Bronchial epithelial cell (primary cell): ENCODE measurements at places on chromosomes 5 and 9.

DNA sequence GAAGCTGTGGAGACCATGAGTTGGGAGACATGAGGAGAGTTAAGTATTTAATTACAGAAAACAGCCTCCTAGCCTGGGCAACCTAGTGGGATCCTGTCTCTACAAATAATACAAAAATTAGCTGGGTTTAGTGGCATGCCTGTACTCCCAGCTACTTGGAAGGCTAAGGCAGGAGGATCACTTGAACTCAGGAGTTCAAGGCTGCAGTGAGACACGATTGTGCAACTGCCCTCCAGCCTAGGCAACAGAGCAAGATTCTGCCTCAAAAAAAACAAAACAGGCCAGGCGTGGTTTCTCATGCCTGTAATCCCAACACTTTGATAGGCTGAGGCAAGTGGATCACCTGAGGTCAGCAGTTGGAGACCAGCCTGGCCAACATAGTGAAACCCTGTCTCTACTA lies 52.6 kb downstream of the AQP7 start:
- DNase-seq: peak; percentile 5

GRCh38 chr9:127550751-127551150 lies 61.3 kb upstream of the STXBP1 start:
- DNase-seq: no peak

DNA sequence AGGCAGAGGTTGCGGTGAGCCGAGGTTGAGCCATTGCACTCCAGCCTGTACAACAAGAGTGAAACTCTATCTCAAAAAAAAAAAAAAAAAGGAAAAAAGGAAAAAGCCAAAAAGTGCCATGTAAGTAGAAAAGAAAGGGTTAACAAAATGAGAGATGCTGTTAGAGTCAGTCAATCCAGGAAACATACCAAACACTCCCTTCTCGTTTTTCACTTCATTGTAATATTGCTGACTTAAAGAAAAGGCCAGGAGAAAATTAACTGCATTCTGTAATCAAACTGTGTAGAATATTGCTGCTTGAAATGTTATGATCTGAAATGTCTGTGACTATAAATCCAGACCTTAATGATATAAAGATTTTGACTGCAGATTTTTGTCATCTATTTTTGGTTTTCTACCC lies 379.1 kb downstream of the ENC1 start:
- no peak for DNase-seq

GRCh38 chr5:163079618-163080017 lies 357.8 kb upstream of the CCNG1 start:
- no peak for DNase-seq

- no peak for DNase-seq
These were observed 2.0 kb downstream of the EIF4EBP3 start for GRCh38 chr5:140549237-140550144.

DNA sequence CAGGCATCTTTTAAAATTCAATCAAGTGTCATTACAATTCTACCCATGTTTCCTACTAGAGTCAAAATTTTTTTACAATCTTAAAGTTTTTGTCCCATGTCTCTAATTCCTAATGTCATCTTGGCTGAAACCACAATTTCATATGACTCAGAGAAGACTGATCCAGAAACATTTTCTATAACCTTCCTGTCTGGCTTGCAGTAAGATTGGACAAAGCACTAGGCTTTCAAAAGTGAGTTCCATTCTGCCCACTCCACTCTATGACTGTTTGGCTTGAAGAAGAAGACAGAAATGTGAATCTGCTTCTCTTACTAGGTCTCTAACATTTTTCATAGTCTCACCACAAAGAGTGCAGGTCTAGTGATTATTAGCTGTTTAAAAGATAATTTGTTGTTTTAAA lies 88.8 kb downstream of the NR3C1 start:
- DNase-seq: peak; percentile 81

- no peak for DNase-seq
These were observed 56.1 kb downstream of the MED10 start for GRCh38 chr5:6322163-6322713.

DNA sequence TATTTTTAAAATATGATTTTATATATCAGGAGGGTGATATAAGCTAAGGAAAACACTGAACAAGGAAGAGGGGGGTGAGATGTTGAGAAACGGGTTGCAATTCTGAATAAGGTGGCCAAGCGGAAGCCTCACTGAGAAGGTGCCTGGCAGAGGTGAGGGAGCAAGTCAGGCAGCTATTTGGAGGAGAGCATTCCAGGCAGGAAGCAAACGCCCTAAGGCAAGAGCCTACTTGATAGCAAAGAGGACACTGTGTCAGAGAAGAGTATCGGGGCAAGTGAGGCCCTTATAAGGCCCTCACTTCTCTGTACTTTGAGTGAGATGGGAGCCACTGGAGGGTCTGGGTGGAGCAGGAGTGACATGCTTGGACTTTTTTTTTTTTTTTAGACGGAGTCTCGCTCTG lies 8.0 kb upstream of the CTNNA1 start:
- DNase-seq: peak; percentile 11

- DNase-seq: no peak
These were observed 294.7 kb downstream of the NSG2 start for GRCh38 chr5:174340226-174340625.

DNA sequence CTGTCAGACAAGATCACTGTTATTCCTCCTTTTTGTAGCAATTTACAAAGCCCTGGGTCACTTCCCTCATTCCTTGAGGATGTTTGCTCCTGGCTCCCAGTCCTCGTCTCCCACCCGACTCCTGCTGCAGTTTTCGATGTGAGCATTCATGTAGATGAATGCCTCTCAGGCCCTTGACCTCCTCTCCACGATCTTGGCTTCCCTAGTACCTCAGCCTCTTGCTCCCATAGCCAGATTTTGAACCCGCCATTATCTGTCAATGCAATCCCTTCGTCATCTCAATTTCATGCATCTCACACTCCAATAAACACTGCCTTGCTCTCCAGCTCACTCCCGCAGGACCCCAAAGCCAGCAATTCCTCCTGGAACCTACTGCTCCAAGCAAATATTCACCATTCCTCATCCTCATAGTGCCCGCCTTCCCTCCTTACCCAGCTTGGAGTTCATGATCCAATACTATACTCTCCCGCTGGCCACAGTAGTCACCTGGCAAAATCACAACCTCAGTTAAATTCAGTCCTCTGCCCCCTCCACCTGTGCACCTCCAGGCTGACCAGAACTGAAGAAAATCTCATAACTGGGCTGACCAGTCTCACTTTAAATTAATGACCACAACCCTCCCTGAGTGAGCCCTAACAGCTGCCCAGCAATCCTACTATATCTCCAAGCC lies 35.1 kb upstream of the JADE2 start:
- no peak for DNase-seq

GRCh38 chr5:136676685-136677084 lies 311.3 kb upstream of the TRPC7 start:
- DNase-seq: no peak
